ENCODE measurements at places on chromosomes 6 and 20. TPM values are rescaled to one million over a fixed set of nuclear protein-coding genes. Genes with fewer than 3 reads are reported as not detected.

- DNase-seq: no peak
These were observed 205.1 kb upstream of the SMLR1 start for GRCh38 chr6:130622142-130622541.

DNA sequence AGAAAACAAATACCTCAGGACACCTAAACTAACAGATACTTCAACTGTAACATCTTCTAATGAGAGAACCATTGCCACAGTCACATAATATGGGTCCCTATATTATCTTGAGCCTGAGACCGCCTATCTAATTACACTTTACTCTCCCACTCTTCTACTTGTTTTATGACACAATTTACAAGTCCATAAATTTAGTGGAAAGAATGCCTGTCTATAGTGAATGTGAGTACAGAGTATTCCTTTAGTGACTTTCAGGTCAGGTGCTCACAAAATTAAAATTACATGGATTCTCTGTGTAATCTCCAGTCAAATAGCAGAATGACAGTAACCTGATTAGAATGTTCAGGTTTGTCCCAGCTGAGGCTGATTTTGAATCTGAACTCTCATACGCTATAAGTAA, 624.1 kb downstream of the PKHD1 start:
- no peak for DNase-seq

DNA sequence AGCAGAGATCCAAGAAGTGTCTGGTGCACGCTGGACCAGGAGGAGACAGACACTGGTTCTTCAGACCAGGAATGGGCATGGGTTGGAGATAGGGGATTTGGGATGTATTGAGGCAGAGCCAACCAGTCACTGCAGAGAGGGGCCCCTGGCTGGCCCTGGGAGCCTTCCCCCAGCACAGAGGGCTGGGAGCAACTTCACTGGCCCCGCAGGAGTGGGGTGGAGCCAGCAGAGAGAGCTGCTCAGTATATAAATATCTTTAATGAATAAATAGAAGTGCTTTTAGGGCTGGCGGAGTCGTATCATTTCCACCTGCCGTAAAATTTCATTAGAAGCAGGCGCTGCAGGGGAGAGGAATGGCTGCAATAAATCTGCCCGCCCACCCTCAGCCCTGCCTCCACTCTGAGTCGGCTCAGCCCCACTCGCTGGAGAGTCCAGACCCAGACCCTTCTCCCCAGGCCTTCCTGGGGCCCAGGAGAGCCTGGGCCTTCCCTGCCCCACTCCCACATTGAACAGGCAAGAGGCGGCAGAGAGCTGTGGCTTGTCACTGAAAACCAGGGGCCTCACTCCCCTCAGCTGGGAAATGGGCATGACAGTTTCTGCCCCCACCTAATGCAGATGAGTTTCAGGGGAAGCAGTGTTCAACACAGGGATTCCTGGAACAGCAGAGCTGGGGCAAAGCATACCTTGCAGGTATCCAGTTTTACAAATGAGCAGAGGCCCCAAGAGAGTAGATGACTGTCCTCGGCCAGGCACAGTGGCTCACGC, 23.9 kb upstream of the VSTM2L start:
- no peak for DNase-seq

DNA sequence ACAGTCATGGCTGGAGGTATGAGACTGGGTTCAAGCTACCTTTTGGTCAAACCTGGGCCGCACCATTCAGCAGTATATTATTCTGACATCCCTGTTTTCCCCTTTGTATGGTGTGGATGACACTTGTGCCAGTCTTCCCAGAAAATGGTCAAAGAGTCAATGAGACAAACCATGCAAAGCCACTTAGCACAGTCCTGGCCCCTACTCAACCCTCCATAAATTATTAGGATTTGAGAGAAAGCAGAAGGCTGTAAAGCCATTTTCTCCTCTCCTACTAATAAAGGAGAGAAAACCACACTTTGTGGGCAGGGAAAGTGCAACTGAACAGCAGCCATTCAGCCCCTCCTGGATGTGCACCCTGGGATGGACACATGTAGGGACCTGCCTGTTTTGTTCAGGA, 236.2 kb downstream of the SLC24A3 start:
- no peak for DNase-seq

GRCh38 chr20:44521484-44522481, at the start of gene SERINC3:
TSS of gene SERINC3 (minus strand) at chr20:44522070. CDS start at chr20:44521951, 119 bp downstream.
- DNase-seq: peak; percentile 84

GRCh38 chr6:118283766-118284165, 264.3 kb upstream of the PLN start:
- DNase-seq: peak; percentile 9

- DNase-seq: peak; percentile 46
These were observed 118.6 kb downstream of the OGFRL1 start for GRCh38 chr6:71406865-71407860.

DNA sequence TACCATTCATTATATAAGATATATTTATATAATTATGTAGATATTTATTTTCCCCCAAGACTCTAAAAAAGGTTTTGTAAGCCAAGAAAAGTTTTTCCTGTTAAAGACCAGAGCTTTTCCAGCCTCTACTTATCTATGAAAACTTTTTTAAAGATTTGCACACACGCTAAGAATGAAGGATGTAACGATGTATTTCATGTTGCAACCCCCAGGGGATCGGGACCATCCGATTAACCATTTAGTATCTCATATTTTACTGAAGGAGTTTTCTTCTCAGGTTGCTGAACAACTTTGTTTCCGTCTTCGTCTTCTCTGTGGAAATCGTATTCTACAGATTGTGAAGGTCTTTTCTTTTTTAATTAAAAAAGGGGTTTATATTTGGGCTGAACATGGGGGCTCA, 70.0 kb upstream of the SASH1 start:
- no peak for DNase-seq

GRCh38 chr6:26022132-26022472, 59.5 kb downstream of the TRIM38 start:
- DNase-seq: peak; percentile 70

DNA sequence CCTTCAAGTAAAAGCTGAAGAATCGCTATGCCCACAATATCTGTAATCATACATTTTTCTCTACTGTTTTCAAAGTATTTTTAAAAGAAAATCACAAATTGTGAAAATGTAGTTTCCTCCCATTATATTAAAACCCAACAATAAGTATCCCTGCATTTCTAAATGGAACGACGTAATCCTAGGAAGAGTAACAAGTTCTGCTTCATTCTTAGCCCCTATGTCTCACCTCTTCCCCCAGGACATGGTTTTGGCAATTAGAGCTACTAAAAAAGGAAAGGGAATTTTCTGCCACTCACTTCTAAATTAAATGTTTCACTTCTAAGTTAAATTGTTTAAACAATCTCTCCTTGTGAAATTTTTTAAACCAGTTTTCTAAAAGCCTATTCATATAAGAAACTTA, 47.4 kb downstream of the TBPL1 start:
- DNase-seq: peak; percentile 45

DNA sequence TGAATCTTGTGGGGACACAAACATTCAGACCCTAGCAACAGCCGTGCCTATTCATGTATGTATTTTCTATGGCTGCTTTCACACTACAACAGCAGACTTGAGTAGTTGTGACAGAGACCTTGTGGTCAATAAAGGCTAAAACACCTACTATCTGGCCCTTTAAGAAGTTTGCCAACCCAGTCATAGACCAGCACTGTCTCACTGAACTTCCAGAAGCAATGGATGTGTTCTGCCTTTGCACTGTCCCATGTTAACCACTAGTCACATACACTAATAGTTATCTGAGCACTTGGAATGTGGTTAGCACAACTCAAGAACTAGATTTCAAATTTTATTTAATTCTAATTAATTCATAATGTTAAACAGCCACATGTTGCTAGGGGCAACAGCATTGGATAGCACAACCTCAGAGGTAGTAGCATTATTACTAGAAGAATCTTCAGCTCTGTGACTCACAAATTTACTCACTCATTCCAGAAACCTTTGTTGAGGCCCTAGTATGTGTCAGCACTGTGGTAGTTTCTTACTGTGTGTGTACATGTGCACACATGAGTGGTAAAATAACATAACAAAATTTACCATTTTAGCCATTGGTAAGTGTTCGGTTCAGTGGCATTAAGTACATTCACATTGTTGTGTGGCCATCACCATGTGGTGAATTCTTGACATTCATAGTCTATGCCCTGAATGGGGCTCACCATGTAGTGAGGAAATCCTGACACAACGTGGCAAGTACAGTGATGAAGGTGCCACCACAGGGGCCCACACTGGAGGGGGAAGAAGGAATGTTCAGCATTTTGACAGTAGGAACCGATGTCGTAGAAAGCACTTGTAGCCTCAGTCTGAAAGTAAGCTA, 107.3 kb downstream of the CEP57L1 start:
- DNase-seq: peak; percentile 53

SPINT4 gene
- polyA plus RNA-seq: not detected

SYNDIG1 gene
- not detected for polyA plus RNA-seq

RBBP8NL gene
- polyA plus RNA-seq: not detected

RAD21L1 gene
- not detected for polyA plus RNA-seq
